NCI-H524 treated with DMSO at 0.1 percent for 48 hours (cell line): ENCODE measurements at places on chromosomes 5 and 9.

DNA sequence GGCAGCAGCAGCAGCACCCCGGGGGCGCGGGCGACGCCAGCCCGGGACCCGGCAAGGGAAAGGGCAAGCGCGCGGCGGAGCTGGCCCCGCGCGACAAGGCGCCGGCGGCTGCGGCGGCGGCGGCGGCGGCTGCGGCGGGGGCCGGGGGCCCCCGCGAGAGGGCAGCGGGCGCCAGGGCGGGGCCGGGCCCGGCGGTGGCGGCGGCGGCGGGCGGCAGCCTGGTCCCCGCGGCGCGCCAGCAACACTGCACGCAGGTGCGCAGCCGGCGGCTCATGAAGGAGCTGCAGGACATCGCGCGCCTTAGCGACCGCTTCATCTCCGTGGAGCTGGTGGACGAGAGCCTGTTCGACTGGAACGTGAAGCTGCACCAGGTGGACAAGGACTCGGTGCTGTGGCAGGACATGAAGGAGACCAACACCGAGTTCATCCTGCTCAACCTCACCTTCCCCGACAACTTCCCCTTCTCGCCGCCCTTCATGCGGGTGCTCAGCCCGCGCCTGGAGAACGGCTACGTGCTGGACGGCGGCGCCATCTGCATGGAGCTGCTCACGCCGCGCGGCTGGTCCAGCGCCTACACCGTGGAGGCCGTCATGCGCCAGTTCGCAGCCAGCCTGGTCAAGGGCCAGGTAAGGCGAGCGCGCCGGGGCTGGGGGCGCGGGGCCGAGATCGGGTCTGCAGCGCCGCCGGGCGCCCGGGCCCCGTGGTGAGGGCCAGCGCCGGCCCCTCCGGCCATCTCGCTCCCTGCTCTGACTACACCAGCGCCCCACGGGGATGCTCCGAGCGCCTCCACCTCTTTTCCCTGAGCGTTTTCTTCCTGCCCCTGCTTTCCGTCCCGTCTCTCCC lies at the start of gene UBE2QL1:
TSS of gene UBE2QL1 (plus strand) at position 238 of the 843 bp plus-strand sequence. CDS start at position 273, 35 bp downstream.
- DNase-seq, result no peak

DNA sequence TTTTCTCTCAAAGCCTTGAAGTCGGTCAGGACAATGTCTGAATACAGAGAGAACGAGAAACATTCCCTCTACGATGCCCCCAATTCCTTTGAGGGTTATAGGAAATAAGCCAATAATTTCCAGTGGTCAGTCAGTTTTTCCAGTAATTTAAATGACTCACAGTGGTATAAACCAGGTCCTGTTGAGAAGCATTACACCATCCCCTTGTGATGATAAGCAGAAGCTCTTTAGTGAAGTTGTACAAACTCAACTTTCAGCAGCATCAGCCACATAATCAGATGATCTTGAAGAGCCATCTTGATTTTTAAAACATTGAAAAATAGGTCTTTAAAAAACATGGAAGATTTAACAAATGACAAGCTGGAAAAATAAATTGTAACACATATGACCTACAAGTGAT lies 173.9 kb upstream of the ZNF462 start:
- DNase-seq, result no peak

DNA sequence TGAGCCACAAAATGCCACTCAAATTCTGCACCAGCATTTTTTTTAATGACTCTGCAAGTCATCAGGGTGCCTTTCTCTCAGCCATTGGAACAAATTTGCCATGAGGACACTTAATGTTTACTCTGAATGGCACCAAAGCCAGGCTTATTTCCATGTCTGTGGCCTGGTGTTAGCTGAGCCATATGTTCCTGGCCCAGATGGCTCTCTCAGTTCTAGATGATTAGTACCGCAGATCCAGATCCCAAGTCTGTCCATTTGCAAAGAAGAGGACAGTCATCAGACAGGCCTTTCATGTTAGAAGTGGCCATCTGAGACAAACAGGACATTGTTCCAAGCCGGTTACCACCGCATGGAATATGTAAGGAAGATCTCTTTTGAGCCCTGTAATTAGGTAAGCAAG lies 70.3 kb downstream of the INSYN2B start:
- peak; percentile 11 for DNase-seq

GRCh38 chr5:2739360-2740050 lies 12.0 kb downstream of the IRX2 start:
- no peak for DNase-seq

GRCh38 chr5:131974956-131975726 lies 29.7 kb upstream of the MEIKIN start:
- DNase-seq, result no peak

- no peak for DNase-seq
Observed at GRCh38 chr5:96316487-96316886, 116.6 kb downstream of the PCSK1 start.

- no peak for DNase-seq
Observed at GRCh38 chr9:98362624-98363252, 107.3 kb upstream of the TBC1D2 start.

- DNase-seq, result peak; percentile 59
Observed at GRCh38 chr9:100641166-100641565, 63.3 kb downstream of the CAVIN4 start.

- no peak for DNase-seq
Observed at GRCh38 chr5:79716839-79717238, 27.2 kb downstream of the CMYA5 start.

GRCh38 chr9:87465816-87466215 lies 31.9 kb upstream of the DAPK1 start:
- DNase-seq, result no peak

DNA sequence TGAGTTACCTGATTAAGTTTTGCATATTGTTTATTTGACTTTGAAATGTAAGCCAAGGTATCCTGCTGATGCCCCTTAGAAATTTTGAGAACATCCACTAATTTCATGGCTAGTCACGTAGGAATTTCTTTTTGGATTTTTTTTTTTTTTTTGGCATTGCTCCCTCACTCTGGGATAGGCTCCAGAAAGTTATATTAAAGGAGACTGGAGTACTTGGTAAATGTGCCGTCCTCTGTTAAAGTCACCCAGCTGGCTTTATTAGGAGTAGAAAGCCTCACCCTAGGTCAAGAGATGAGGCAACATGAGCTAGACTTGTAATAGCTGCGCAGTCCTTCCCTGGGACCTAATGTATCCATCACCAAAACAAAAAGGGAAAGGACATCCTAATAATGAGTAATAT lies 3.1 kb downstream of the KCTD16 start:
- no peak for DNase-seq

DNA sequence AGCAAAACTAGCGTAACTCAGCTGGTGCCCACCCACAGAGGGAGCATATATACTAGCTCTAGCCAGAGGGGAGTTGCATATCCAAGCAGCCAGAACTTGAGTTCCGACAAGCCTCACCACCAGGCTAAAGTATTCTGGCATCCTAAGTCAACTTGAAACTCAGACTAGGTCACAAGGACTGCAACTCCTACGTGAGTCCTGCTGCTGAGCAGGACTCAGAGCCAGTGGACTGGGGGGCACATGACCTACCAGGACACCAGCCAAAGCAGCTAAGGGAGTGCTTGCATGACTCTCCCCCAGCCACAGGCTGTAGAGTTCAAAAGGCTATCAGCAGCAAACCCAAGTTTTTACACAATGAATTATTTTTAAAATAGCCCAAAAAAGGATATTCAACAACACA lies 26.1 kb downstream of the SPDL1 start:
- DNase-seq, result no peak

DNA sequence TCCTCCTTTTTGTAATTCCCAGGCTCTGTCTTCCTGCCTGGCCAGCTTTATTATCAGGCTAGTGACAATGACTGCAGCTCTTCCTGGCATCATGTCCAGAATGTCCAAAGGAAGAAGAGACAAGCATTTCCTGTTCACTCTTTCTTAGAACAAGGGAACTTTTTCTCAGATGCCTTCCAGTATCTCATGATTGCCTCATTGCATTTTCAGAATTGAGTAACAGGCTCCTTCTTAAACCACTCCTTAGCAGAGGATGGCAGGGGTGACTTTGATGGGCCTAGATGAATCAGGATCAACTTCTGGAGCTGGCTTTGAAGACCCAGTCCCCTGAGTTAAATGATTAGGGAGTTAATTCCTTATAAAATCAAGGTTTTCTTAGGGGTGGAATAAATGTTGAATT lies 92.9 kb upstream of the RASGRF2 start:
- no peak for DNase-seq

GRCh38 chr9:127390563-127390962 lies 6.4 kb upstream of the SLC2A8 start:
- no peak for DNase-seq

GRCh38 chr5:170448221-170448620 lies 55.6 kb upstream of the KCNIP1 start:
- no peak for DNase-seq
